NCI-H524 treated with DMSO at 0.1 percent for 48 hours (cell line): ENCODE measurements at places on chromosomes 3 and 15.

GRCh38 chr15:33680336-33680735, 288.0 kb upstream of the CHRM5 start:
- no peak for DNase-seq

DNA sequence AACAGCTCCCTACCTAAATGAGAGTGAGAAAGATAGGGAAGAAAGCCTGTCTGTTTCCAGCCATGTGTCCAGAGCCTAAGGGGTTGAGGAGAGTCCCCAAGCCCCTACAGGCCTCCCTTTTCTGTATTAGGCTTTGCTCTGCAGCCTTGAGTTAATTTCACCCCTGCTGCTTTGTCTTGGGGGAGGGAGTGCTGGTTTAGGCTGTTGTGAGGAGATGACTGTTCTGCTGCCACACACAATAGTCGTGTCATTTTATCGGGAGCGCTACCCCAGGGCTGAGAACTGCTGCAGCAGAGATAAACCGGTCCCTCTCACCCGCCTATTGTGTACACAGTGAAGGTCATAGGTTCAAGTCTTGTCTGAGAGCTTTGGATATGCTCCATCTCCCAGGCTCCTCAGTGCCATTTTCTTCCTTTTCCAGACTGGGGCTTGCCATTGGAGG, 1.4 kb downstream of the ZNF609 start:
- DNase-seq: no peak

GRCh38 chr3:193391902-193392301, 13.3 kb upstream of the ATP13A5 start:
- DNase-seq: peak; percentile 83

DNA sequence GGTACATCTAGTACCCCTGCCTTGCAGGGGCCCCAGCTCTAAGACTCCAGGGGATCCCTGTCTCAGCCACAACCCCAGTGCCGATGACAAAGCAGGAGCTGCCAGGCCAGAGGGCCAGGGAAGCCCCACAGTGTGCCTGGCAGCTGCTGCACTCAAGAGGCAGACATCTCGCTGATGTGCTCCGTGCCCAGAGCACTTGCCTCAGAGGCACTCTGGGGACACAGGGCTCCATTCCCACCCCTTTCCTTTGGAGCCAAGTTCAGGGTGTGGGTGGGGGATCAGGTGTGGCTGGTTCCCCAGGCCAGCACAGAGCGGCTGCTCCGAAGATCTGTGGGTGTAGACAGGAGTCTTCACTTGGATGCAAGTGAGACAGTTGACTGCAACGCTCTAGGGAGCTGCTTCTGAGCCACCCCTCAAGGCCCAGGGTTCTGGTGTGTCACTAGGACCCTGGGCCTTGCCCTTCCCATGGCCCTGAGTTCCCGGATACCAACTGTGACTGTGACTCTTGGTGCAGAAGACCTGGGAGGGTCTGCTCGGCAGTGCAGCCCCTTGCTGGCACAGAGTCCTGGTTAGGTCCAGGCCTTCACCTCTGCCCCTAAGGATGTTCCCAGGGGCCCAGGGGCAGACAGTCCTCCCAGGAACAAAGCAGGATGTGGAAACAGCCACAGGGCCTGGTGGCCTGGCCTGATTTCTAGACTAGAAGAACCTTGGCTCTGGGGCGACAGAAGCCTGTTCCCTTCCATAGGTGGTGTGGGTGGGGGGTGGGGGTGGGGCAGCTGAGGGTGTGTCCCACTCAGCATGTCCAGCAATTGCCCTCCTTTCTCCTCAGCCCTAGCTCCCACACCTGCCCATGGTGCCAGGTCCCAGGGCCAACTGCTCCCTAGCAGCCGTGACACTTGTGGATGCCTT, 2.5 kb downstream of the NT5DC2 start:
- no peak for DNase-seq

GRCh38 chr3:80050826-80051601, 283.2 kb upstream of the ROBO1 start:
- DNase-seq: no peak

DNA sequence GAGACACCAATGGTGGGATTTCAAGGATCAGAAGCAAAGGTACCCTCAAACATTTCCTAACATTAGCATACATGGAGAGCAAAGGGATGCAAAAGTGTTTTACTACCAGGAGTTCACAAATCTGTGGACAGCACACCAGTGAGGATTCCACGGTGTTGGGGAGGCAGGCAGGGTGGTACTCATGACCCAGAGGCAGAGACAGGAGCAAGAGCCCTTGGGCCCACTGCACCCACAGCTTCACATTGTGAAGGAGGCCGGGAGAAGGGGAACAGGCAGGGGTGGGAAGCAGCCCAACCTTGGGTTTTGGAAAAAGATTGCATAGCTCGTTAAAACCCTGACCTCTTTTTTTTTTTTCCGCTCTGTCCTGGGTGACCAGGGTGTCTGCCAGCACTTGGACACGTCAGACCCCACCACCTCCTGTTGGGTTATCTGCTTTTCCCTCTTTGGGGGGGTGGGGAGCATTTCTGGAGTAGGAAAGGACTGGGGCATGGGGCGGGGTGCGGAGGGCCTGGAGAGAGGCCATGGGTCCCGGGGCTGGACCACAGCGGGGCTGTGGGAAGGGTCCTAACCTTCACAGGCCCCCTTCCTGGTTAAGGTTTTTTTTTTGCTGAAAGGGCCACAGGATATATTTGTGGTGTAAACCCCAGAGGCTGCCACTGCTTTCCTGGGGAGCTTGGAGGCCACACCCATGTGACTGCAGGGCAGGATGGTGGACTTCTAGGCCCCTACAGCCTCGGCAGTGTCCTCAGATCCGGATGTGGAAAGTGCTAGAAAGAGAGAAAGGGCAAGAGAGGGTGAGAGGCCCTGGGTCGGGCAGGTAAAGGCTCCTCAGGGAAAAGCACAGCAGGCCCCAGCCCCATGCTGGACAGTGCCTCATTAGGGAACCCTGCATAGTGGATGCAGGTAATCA, 12.5 kb downstream of the SH2D7 start:
- DNase-seq: no peak

DNA sequence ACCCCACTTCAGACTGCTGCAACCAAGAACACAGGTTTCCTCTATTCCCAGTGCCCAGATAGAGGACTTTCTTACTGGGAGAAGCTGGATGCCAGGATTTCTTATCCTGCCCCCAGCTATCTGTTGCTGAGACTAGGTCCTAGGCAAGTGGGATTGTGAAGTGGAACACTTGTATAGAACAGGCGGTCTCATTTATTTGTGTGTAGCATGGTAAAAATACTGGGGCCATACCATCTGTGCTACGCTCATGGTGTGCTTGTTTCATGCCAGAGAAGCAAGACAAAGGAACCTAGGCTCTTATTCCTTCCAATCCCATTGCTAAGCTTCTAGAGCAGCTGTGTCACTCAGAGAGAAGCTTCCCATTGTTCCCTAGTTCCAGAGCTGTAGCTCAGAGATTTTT, 191.5 kb upstream of the EPHA6 start:
- no peak for DNase-seq
